Activated CD8-positive, alpha-beta memory T cell treated with anti-CD3 and anti-CD28 coated beads for 4 hours (primary cell): ENCODE measurements at places on chromosomes 7 and 10.

DNA sequence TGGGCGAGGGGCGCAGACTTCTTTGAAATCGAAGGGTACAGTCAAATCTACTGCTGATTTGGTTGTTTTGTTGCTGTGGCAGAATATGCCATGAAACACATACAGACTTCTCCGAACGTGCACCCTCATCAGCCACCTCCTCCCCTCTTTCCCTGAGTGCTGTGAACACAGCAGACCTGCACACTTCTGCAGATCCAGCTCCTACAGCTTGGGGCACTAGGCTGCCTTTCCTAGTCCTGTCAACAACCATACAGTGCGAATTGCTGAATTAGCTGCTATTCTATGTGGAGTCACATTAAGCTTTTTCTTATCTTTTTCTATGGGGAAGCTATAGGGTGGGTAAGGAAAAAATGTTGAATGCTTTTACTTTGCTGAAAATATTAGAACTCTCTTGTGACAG lies 57.5 kb downstream of the COL17A1 start:
- DNase-seq: no peak

DNA sequence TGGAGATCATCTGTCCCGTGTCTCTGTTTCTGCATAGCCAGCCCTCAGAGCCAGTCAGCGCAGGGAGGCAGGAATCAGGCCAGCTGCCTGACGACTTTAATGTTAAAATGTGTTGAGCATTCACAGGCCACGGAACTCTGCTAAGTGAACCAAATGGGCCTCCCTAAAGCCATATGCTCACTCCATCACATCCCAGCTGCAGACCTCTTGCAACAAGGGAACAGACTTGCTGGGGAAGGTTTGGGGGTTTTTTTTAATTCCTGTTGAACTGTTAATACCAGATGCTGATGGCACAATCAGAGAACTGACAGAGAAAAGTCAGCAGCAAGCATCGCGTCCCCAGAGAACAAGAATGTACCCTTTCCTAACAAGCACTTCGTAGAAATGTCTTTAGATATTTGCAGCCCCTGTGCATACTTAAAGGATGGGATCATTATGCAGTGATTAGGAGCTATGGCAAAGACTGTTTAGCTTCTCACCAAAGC lies 900.4 kb upstream of the AUTS2 start:
- no peak for DNase-seq

GRCh38 chr7:66359656-66360211 lies 154.6 kb downstream of the TPST1 start:
- DNase-seq: no peak

- no peak for DNase-seq
These were observed 290.8 kb downstream of the NXPH1 start for GRCh38 chr7:8724080-8724718.

DNA sequence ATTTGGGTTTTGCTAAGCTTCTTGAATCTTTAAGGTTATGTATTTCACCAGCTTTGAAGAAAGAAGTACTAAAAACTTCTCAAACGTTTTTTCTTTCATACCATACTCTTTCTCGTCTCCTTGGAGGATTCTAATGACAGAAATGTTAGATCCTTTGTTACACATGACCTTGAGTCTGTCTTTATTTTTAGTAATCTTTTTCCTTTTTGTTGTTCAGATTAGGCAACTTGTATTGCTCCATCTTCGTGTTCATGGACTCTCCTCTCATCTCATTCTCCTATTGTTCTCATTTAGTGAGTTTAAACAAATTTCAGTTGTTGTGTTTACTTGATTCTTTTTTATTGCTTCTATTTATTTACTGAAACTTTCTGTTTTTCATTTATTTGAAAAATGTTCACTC lies 73.7 kb downstream of the WDFY4 start:
- no peak for DNase-seq

DNA sequence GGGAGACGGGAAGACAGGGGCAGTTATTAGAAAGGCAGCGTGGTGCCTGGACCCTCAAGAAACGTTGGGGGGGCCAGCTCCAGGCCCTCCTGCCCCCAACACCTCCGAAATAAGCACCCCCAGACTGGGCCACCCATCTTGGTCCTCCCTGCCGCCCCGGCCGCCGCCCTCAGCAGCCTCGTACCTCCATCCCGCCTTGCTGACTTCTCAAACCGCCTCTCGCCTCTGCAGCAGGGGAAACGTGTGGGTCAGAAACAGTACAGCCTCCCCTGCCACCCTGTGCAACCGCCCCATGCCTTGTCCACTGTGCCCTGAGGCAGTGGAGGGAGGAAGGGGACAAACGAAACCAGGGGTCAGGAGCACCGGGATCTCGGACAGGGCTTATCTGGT lies 7.2 kb downstream of the GIGYF1 start:
- DNase-seq: no peak

DNA sequence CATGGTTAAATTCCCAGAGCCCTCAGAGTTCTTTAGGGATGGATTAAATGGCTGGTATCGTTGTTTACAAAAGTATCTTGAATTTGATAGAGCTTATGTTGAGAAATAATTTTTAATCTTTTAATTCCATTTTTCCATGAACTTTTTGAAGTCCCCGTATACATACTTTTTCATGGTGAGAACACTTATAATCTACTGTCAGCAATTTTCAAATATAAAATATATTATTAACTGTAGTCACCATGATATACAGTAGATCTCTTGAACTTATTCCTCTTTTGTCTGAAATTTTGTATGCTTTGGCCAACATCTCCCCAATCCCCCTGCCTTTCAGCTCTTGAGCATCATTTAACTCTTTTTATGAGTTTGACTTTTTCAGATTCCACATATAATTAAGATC lies 9.4 kb downstream of the EFCAB10 start:
- no peak for DNase-seq

DNA sequence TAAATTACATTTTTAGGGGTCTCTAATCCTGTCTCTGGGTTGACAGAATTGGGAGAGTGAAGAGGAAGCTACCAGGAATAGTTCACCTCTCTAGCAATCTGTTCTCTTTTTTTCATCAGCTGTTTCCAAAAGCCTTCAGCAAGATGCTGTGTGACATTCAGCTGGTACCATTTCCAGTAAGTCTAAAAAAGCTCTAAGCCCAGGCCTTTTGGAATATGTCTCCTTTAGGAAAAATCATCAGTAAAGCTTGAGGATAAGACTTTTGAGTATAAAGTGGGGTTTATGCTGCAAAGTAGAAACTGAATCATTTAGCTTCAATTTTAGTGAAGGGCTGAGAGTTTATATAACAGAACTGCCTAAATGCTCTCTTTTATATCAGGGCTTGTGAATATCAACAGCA lies 81.5 kb downstream of the CCNY start:
- no peak for DNase-seq

DNA sequence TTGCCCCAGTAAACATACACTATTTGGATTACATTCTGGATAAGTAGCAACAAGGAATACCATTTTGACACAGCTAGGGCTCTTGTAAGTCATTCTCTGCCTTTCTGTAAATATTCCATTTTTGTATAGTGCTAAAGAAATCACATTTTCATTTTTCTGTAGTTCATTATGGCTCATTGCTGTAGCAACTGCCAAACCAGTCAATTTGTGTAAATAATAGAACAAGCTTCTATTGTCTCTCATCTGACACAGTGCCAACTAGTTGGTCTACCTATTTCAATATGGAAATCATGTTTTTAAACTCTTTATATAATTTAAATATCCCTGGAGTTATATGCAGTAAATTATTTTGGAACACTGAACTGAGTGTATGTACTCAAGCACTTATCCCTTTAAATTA lies 193.7 kb downstream of the RELN start:
- DNase-seq: no peak

DNA sequence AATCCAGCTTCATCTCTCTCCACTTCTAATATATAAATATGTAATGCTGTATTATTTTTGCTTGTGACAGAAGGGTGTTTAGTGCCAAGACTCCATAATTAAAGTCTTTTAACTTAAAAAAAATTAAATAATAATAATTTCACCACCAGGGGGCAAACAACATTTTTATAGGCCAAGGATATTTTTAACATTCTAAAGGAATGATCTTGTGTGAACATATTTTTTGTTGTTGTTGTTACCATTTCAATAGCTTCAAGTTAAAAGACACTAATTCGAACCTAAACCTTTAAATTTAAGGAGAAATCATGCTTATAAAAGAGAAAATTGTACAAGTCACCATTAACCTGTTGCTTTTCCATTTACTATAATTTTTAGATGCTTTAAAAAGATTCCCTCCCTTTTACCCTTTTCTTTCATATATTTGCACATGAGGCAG lies 7.5 kb upstream of the DNAJC1 start:
- DNase-seq: no peak

DNA sequence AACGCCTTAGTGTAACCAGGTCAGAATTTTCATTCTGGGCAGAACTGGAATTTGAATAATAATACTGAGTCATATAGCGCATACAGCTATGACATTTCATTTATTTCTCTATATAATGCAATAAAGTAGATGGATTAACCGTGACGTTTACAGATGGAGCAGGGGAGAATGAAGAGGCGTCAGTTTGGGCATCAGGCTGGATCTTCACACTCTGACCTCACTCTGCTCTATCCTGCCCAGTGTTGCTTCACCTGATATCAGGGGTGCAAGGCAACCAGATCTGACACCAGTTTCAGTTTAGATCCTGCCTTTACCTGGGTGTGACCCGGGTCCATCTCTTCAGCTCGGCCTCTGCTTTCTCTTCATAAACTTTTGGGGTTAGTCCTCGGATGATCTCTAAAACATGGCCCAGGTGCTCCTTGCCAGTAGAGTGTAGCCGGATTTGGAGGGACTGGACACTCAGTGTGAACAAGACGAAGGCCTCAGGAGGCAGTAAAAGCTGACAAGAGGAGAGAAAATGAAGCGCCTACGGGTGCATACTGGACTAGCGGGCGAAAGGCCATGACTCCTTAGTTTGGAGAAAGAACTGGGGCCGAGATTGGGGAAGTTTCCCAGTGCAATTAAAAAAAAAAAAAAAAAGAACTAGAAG lies 1.4 kb upstream of the ZYX start:
- DNase-seq: no peak

DNA sequence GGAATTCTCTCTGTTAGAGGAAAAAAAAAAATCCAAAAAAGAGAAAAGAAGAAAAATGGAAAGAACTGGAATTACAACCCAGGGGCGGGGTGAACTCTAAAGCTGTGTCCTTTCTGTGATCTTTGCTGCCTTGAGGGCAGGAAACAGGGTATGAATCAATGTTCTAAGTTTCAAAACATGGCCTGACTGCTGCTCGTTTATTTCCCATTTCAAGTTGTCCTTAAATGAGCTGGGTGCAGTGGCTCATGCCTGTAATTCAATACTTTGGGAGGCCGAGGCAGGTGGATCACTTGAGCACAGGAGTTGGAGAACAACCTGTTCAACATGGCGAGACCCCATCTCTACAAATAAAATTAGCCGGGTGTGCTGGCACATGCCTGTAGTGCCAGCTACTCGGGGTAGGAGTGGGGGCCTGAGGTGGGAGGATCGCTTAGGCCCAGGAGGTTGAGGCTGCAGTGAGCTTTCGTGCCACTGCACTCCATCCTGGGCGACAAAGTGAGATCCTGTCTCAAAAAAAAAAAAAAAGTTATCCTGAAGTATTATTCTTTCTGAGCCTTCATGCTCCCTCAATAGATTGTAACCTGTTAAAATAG lies 24.7 kb upstream of the TFAM start:
- DNase-seq: no peak

GRCh38 chr7:43076189-43076605 lies 36.2 kb upstream of the HECW1 start:
- no peak for DNase-seq

DNA sequence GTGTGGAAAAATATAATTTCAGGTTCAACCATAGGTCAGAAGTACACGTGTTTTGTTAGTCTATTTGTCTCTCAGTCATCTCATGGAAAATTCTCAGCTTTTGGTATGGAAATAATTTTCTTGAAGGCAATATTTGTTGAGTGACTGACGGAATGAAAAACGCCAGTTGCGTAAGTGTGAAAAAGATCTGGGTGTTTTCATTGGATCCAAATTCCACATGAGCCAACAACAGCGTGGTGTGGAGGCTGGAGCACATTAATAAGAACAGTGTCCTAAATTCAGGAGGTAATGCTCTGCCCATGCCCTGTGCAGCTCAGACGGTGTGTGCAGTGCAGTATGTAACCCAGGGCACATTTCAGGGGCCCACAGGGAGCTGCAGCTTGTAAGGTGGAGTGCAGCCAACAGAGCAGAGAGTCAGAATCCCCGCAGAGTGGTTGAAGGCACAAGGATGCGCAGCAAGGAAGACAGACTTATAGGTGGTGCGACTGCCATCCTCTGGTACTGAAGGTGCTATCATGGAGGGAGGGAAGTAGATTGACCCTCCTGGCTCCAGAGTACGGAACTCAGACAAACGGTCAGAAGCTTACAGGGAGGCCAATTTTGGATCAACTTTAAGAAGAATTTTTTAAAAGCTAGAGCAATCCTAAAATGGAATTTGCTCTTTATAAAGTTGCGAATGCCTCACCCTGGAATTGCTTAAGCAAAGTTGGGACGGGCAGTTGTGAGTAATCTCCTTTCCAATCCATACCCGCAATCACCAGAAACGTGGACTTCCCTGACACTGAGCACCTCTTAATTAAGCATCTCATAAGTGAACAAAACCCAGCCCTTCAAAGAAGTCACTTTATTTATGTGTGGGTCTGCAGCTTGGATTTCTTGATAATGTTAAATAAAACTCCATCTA lies 38.0 kb downstream of the EGFR start:
- no peak for DNase-seq

DNA sequence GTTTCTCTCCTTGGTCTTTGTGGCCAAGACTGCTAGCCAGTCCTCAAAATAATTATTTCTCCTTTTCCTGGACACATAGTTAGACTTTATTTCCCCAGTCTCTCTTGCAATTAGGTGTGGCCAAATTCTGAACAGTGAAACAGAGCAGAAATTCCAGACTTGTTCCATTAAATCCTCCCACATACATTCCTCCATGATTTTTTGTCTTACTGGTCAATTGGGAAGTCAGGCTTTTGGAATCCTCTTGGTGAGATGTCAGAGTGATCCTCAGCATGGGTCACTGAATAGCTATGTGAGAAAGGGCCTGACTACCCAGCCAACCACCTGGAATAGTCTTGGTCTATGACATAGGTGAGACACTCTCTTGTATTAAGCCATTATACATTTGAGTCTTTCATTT lies 164.2 kb downstream of the DGKI start:
- DNase-seq: no peak

- DNase-seq: no peak
These were observed 136.6 kb downstream of the ARID5B start for GRCh38 chr10:62037890-62038608.

DNA sequence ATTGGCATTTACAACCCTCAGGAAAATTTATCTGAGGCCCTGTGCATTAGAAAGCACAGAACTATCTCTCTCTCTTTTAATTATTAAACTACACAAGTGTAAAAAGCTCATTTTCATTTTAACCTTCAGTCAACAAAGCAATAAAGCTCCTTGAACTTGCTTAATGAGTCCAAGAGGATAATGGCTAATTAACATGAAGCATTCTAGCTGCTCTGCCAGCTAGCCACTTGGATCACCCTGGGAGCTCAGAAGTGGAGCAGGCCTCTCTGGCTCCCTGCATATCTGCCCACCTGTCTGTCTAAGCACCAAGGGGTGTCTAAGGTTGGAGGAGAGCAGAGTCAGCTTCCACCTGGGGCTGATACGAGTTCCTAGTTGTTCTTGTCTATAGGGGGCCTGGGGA lies 56.0 kb upstream of the SLC35G1 start:
- no peak for DNase-seq

GRCh38 chr7:149884016-149884415 lies 10.2 kb downstream of the ATP6V0E2 start:
- no peak for DNase-seq

- DNase-seq: no peak
These were observed 19.9 kb downstream of the ANTXRL start for GRCh38 chr10:46306516-46307184.

- no peak for DNase-seq
These were observed 86.4 kb downstream of the NKX6-2 start for GRCh38 chr10:132699411-132700155.
